ENCODE measurements at places on chromosomes 3 and 15.

- DNase-seq, result no peak
Observed at GRCh38 chr3:111824351-111824750, 34.7 kb upstream of the PHLDB2 start.

DNA sequence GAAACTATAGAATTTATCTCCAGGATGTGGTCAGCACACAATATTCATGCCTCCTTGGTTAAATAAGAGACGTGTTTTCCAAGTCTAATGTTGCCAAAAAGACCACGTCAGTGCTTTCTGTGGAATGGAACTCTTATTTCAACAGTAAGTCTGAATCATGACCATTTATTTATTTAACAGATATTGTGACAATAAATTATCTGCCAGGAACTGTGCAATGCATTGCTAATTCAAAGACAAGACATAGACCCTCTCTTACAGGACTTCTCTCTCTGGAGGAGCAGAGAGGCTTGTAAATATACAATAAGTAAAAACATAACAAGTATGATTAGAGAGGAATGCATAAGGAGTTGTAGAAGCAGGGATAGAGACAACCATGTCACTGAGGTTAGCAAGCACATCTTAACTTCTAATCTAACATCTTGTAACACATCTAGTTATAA is 227.5 kb downstream of the DTWD1 start:
- no peak for DNase-seq

GRCh38 chr3:149547413-149547812 is 72.9 kb downstream of the TM4SF4 start:
- DNase-seq, result no peak

DNA sequence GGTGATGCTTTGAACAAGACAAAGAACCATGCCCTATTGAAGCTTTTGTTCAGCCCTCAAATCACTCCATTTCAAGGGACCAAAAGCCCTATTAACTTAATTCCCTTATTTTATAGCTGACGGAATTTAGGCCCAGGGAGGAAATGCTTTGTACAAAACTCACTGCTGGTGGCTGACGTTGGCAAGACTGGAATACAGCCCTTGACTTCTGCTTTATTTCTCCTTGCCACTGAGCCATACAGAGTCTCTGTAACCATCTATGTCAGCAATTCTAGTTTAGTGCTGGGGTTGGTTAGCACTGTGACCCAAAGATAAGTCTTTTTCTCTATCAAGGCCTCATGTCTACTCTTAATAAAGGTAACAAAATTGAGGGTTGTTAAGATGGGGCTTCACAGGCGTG is 316.1 kb upstream of the TPRG1 start:
- no peak for DNase-seq

GRCh38 chr15:55224892-55225291 is 28.2 kb upstream of the RSL24D1 start:
- peak; percentile 32 for DNase-seq

GRCh38 chr15:81335631-81336030 is 11.7 kb upstream of the STARD5 start:
- no peak for DNase-seq

DNA sequence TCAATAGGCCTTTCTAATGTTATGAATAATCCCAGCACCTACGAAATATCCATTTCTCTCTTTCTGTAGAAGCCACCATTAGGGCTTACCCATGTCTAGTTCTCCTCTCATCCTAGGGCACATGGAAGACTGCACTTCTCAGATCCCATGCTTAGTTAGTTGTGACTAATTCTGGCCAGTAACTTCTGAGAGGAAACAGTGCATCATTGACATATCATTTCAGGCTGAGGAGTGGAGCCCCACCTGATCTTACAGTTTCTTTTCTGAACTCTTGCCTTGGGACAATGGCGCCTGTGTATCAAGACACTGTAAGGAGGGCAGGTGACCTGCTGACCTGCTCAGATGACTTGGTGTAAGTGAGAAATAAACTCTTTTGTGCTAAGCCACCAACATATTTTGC is 39.4 kb upstream of the TBL1XR1 start:
- DNase-seq, result no peak

GRCh38 chr3:126347543-126348161 is 9.6 kb downstream of the KLF15 start:
- no peak for DNase-seq

GRCh38 chr15:90325726-90326125 is 26.4 kb upstream of the ZNF774 start:
- DNase-seq, result no peak

GRCh38 chr3:71689291-71689690 is 35.9 kb downstream of the EIF4E3 start:
- no peak for DNase-seq

GRCh38 chr3:194160158-194160557 is 24.2 kb downstream of the HES1 start:
- DNase-seq, result no peak

GRCh38 chr3:30751610-30752299 is 142.7 kb downstream of the GADL1 start:
- DNase-seq, result peak; percentile 31

DNA sequence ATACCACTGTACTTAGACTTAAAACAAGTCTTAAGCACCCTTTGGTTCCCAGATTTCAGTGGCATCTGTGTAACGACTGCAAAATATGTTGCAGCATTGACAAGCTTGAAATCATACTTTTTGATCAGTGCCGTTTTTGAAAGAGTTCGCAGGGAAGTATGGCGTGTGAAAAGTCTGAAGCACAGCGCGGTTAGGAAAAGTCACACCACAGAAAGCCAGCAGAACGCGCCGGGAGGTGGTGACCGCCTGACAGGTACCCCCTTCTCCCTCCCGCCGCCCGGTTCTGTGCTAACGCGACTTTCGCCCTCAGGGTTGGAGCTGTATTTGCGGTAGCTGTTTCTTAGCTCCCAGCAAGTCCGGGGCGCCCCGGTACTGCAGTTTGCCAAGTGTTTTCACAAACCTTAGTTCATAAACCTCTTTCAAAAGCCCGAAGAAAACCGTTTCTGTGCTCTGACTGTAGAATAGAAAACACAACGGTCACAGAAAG is 481 bp upstream of the CRYBG3 start:
- no peak for DNase-seq

- DNase-seq, result no peak
Observed at GRCh38 chr15:26981492-26981891, 10.5 kb downstream of the GABRG3 start.

GRCh38 chr3:170211668-170212067 is 10.6 kb upstream of the PRKCI start:
- DNase-seq, result no peak

DNA sequence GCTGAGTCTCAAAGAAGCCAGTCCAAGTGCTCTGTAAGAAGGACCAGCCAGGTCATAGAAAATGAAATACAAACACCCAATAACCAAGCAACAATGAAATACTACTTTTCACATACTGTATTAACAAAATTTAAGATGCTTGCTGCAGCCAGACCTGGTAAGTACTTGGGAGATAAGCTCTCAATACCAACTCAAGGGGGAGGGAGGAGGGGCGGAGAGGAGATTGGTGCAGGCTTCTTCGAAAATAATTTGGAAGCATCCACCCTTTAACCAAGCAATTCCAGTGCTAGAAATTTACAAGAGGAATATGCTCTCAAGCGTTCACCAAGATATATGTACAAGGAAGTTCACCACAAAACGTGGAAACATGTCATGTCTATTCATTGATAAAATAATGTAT is 7.6 kb upstream of the LRRC2 start:
- DNase-seq, result no peak

DNA sequence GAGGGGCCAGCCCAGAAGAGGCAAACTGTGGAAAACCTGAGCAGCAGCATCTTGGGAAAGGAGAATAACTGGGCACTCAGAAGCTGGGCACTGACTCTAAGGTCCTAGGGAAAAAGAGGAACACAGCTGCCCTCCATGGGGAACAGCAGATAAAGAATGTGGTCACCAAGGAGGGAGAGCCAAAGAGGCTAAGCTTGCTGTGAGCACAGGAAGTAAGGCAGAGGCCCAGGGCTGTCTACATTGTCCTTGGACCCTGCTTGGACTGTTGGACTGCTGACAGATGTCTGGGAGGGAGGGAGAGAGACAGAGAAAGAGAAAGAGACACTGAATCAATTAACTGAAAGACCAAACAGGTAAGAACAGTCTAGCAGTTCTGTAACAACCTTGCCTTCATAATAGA is 4.5 kb upstream of the MNS1 start:
- DNase-seq, result no peak

DNA sequence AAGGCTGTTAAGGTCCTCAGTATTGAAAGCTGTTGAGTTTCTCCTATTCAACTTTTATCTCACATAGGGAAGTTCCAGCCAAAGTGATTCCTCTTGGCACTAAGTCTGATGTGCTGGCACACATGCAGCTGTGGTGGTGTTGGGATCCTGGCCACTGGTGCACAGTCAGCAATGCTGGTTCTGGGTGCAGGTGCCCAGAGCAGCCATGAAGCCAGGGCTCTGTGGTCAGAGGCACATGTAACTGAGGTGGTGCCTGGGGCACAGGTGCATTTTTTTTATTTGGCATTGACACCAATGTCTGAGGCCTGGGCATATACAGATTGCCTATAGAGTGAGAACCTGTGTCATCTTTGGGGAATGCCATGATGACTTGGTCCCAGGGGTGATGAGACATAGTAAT is 271.4 kb downstream of the POLQ start:
- DNase-seq, result no peak

DNA sequence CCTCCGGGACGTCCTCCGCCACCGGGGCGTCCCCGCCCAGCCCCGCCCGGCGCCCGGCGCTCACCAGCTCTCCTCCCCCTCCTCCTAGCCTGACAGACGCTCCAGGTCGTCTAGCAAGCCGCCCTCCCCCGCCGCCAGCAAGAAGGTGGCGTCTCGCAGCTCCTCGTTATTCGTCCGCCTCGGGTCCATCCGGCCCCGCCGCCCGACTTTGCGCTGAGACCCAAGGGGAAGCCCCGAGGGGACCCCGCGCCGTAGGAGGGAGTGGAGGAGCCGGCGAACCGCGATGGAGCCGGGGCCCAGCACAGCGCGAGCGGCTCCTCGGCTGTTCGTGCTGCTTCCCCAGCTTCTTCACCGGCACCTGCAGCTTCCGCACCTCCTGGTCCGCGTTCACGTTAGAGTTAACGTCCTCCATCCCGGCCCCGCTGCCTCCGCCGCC is 26.3 kb upstream of the MTHFS start:
- no peak for DNase-seq

DNA sequence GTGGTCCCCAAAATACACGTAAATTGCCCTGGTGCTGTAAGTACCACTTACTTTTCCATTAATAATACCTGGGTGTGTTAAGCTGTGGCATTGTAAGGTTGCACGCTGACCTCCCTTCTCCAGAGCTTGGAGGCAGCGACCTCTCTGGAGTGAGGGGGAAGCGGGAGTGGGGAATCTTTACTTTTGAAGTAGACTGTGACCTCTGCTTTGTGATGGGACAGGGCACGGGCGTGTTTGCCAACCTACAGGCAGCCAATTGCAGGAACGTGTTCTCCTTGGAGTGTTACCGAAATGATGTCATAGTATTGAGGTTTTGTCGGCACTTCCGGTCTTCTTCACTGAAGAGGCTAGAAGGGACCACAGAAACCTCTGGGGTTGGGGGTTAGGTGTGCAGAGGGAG is 227.3 kb upstream of the C2CD4B start:
- peak; percentile 2 for DNase-seq

- DNase-seq, result peak; percentile 65
Observed at GRCh38 chr3:4350789-4351163, 47.6 kb downstream of the SETMAR start.

- DNase-seq, result no peak
Observed at GRCh38 chr3:18732474-18732873, 307.3 kb upstream of the SATB1 start.

DNA sequence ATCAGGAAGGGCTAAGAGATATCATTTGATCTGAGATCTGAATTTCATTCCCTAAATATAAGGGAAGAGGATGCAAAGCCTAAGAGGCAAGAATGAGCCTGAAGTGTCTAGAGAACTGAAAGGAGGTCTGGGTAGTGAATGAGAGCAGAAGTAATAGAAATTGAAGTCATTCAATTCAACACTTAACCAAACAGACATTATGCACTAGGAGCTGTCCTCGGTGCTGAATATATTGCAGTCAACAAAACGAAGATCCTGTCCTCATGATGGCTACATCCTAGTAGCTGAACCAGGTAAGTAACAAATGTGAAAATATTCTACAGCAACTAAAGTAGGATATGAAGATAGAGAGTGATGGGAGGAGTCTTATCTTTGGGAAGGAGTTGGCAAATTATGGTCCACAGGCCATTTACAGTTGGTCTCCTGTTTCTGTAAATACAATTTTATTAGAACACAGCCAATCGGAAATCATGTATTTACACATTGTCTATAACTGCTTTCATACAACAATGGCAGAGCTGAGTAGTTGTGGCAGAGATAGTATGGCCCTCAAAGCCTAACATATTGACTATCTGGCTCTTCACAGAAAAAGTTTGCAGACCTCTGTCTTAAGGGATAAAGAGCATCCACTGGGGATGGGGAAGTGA is 192.9 kb upstream of the CADPS start:
- no peak for DNase-seq

DNA sequence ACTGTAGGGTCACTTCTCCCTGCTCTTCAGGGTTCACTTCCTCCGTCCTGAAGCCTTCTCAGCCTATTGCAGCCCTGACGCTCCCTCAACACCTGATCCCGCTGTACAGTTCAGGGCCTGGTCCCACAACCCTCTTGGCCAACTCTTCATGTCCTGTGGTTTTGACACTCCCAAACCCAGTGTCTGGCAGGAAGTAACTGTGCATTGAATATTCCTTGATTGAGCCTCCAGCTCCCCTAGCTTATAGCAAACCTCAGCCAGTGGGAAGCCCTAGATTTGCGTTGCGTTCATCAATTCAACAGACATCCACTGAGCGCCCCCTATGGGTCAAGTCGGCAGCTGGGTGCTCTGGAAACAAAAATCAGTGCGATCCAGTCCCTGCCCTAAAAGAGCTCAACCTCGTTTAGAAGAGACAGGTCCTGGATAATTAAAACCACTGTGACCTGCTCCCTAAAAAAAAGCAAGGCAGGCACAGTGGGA is 13.5 kb downstream of the UBAP1L start:
- DNase-seq, result peak; percentile 30

- no peak for DNase-seq
Observed at GRCh38 chr3:64642327-64643151, 45.3 kb downstream of the ADAMTS9 start.

DNA sequence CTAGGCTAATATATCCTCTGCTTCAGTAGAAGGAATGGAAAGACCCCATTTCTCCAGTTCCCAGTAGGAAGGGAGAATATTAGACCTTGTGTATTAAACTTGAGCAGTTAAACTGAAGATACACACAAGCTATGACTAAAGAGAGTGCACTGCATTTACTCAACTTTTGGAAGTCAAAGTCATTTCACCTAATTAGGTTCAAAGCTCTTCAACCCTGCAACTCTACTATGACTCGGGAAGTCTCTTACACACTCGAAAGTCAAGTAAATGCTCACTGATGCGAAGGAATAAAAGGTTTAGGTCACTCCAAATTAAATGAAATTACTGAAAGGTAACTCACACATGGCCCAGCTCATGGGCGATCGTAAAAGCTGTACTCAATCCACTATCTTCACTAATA is 33.8 kb downstream of the ADAMTS9 start:
- no peak for DNase-seq

- DNase-seq, result no peak
Observed at GRCh38 chr3:60932643-60933042, 318.6 kb downstream of the FHIT start.
